Astrocyte of the hippocampus (primary cell): ENCODE measurements at places on chromosomes 1 and 21.

- no peak for DNase-seq
Measured at GRCh38 chr1:23163395-23163794, 5.3 kb downstream of the LUZP1 start.

- DNase-seq, result no peak
Measured at GRCh38 chr1:48750109-48750508, 26.6 kb downstream of the BEND5 start.

- no peak for DNase-seq
Measured at GRCh38 chr21:46213620-46214286, 14.8 kb downstream of the LSS start.

GRCh38 chr1:222241410-222241809 is 306.5 kb downstream of the HHIPL2 start:
- no peak for DNase-seq

- no peak for DNase-seq
Measured at GRCh38 chr1:30060738-30061137, 662.6 kb downstream of the MATN1 start.

- DNase-seq, result peak; percentile 68
Measured at GRCh38 chr1:8169364-8170058, 143.4 kb upstream of the ERRFI1 start.

- DNase-seq, result peak; percentile 71
Measured at GRCh38 chr1:64215576-64215975, 12.2 kb downstream of the UBE2U start.

DNA sequence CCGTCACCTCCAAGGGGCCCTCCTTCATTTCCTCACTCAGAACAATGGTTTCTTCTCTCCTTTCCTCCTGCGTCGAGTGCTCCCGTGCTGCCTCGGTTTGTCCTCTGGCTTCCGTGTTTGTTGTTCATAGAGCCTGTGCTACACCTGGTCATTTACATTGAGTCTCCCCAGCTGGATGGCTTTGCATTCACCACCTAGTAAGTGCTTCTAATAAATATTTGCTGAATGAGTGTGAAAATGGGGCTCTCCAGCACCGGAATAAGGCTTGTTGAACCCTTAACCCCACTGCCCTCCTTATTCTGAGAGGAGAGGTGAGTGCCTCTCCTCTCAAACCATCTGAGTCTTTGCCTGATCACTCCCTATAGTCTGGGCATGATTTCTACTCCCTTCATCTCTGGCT is 104.9 kb downstream of the CNIH3 start:
- no peak for DNase-seq

- DNase-seq, result no peak
Measured at GRCh38 chr1:88647249-88647645, 36.8 kb upstream of the PKN2 start.

DNA sequence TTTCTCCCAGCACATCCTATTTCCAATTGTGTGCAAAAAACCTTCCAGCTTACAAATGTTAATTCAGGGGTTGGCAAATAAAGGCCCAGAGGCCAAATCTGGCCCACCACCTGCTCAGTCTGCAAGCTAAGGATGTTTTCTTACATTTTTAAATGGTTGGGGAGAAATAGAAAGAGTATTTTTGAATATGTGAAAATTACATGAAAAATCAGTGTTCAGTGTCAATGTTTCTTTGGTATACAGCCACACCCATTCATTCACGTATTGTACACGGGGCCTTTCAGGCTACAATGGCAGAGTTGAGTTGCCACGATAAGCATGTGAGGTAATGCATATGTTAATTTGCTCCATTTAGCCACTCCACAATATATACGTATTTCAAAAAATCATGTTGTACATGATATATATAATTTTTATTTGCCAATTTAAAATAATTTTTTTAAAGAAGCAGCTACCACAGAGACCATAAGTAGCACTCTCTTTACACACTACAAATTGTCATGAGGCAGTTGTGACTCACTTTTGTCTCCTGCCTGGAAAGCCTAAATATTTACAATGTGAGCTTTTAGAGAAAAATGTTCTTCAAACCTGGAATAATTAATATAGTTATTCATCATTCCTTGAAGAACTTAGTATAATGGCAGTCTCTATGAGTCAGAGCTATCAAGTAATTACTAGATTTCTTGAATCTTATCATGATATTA is 189.6 kb downstream of the SMYD3 start:
- peak; percentile 35 for DNase-seq

- DNase-seq, result no peak
Measured at GRCh38 chr1:56073206-56073605, 506.2 kb downstream of the PLPP3 start.

GRCh38 chr1:11335417-11336056 is 62.5 kb downstream of the UBIAD1 start:
- no peak for DNase-seq

GRCh38 chr1:212415107-212415841 is 588 bp upstream of the PACC1 start:
- no peak for DNase-seq

DNA sequence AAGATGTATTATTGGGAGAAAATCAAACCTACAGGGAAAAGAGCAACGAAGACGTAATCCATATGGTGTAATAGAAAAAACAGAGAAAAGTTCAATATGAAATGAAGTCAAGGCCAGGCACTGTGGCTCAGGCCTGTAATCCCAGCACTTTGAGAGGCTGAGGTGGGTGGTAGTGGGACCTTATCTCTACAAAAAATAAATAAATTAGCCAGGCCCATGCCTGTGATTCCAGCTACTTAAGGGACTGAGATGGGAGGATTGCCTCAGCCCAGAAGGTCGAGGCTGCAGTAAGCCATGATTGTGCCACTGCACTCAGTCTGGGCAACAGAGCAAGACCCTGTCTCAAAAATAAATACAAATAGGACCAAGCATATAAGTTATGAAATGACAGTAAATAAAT is 11.4 kb downstream of the DESI2 start:
- DNase-seq, result no peak

- no peak for DNase-seq
Measured at GRCh38 chr1:23111600-23112535, 56.8 kb downstream of the LUZP1 start.

- DNase-seq, result no peak
Measured at GRCh38 chr21:42569732-42570301, 56.2 kb downstream of the SLC37A1 start.

GRCh38 chr1:226428791-226429461 is 21.0 kb upstream of the PARP1 start:
- DNase-seq, result peak; percentile 28

- DNase-seq, result peak; percentile 18
Measured at GRCh38 chr1:231134624-231135023, 27.2 kb upstream of the TRIM67 start.

GRCh38 chr1:110756506-110756905 is 81.8 kb upstream of the KCNA3 start:
- no peak for DNase-seq
